Glutamatergic neuron (in vitro differentiated cells): ENCODE measurements at places on chromosomes 16 and 17. TPM values are rescaled to one million over a fixed set of nuclear protein-coding genes. Genes with fewer than 3 reads are reported as not detected.

ENPP7 gene
- total RNA-seq: not detected

DNA sequence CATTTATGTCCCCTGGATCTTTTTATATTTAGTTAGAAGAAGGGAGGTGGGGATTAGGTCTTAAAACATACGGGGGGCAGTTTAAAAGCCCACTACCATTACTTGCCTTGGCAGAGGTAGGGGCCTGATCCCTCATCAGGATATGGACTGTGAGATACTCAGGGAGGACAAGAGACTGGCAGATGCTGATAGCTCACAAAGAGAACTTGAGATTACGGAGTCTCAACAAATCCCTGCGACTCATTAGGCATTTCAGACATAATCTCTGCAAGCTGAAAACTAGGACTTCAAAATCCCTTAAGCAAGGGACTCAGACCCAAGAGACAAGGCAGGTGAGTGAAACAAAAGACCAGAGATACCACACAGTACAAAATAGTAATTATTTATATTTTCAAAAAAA, 23.2 kb downstream of the NXPH3 start:
- H3K27ac ChIP-seq: no peak overlapping the region
- H3K4me3 ChIP-seq: no peak overlapping the region
- no peak for DNase-seq
- peaks cover 20% of the 10 kb centered on the region for H3K4me1 ChIP-seq
- H3K36me3 ChIP-seq: no peaks in the 10 kb centered on the region

- peaks cover 1% of the 10 kb centered on the region for H3K27me3 ChIP-seq
- peaks cover 8% of the 10 kb centered on the region for H3K36me3 ChIP-seq
- H3K4me3 ChIP-seq: no peak overlapping the region
- H3K4me1 ChIP-seq: no peaks in the 10 kb centered on the region
- H3K27ac ChIP-seq: no peak overlapping the region
- DNase-seq: no peak
Observed at GRCh38 chr17:32971171-32971570, 20.5 kb upstream of the SPACA3 start.

GRCh38 chr17:73291260-73291801, 20.5 kb downstream of the CDC42EP4 start:
- H3K4me3 ChIP-seq: no peak overlapping the region
- H3K4me1 ChIP-seq: peaks cover 31% of the 10 kb centered on the region
- no peak overlapping the region for H3K27ac ChIP-seq

KRTAP9-3 gene
- total RNA-seq: not detected

EPN3 gene
- 0.12 TPM for total RNA-seq

- no peaks in the 10 kb centered on the region for H3K36me3 ChIP-seq
- H3K27ac ChIP-seq: no peak overlapping the region
- no peak overlapping the region for H3K4me3 ChIP-seq
- H3K27me3 ChIP-seq: peaks cover 3% of the 10 kb centered on the region
Observed at GRCh38 chr17:81499601-81499970, 13.0 kb downstream of the ACTG1 start.

GRCh38 chr16:57532266-57532625, 4.1 kb downstream of the CCDC102A start:
- H3K4me3 ChIP-seq: peak overlapping the region; percentile 69
- no peaks in the 10 kb centered on the region for H3K36me3 ChIP-seq
- peaks cover 31% of the 10 kb centered on the region for H3K27me3 ChIP-seq
- DNase-seq: no peak
- H3K27ac ChIP-seq: peak overlapping the region; percentile 80
- H3K4me1 ChIP-seq: peaks cover 19% of the 10 kb centered on the region

CBX2 gene
- total RNA-seq: 78.8 TPM

DNA sequence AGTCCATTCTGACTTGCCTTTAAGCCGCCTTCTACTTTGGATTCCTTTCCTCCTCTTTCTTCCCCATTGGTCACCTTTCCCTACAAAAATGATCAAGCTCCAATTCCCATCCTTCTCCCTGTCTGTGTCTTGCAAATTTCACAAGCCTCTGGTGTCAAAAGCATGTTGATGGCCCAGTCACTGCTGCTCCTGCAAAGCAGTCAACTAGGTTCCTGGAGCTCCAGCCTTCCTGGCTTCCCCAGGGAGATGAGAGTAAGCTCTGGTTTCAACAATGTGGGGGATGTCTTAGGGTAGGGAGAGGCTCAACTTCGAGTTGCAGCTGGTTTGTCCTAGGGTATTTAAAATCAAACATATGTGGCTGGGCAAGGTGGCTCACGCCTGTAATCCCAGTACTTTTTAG, 36.1 kb upstream of the HELZ start:
- peak; percentile 22 for DNase-seq
- peak overlapping the region; percentile 21 for H3K4me3 ChIP-seq
- H3K36me3 ChIP-seq: no peaks in the 10 kb centered on the region
- peaks cover 2% of the 10 kb centered on the region for H3K27me3 ChIP-seq

GRCh38 chr17:67385122-67385988, 8.3 kb downstream of the PITPNC1 start:
- no peaks in the 10 kb centered on the region for H3K36me3 ChIP-seq
- peak overlapping the region; percentile 93 for H3K27ac ChIP-seq
- peaks cover 9% of the 10 kb centered on the region for H3K4me1 ChIP-seq
- no peak overlapping the region for H3K4me3 ChIP-seq
- DNase-seq: no peak
- H3K27me3 ChIP-seq: no peaks in the 10 kb centered on the region

GRCh38 chr17:4156750-4157381, 13.9 kb downstream of the CYB5D2 start:
- H3K27ac ChIP-seq: no peak overlapping the region
- H3K36me3 ChIP-seq: peaks cover 3% of the 10 kb centered on the region
- DNase-seq: peak; percentile 36
- H3K4me1 ChIP-seq: peaks cover 4% of the 10 kb centered on the region
- H3K27me3 ChIP-seq: peaks cover 5% of the 10 kb centered on the region

- DNase-seq: no peak
- no peaks in the 10 kb centered on the region for H3K36me3 ChIP-seq
- H3K4me3 ChIP-seq: no peak overlapping the region
- H3K27ac ChIP-seq: no peak overlapping the region
- H3K27me3 ChIP-seq: peaks cover 4% of the 10 kb centered on the region
Observed at GRCh38 chr16:90042946-90043514, 23.8 kb upstream of the DBNDD1 start.

GRCh38 chr16:70158261-70158939, 15.2 kb upstream of the CLEC18C start:
- no peak overlapping the region for H3K4me3 ChIP-seq
- H3K27ac ChIP-seq: no peak overlapping the region
- H3K36me3 ChIP-seq: peaks cover 13% of the 10 kb centered on the region
- H3K27me3 ChIP-seq: peaks cover 4% of the 10 kb centered on the region
- no peak for DNase-seq

GPR139 gene
- not detected for total RNA-seq

DNA sequence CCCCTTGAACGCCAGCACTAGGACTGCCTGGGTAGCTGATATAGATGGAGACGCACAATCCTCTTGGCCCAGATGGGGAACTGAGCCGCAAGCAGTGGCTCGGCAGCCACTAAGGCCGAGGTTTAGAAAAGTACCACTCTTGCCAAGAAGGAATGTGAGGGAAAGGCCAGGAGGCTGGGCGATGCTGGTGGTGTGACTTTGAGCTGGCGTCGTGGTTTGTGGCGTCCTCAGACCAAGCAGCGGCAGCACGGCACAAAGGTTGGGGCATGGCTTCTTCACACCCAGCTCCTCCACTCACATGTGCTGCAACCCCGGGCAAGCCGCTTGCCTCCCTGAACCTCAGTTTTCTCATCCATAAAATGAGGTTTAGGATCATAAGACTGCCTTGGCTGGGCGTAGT, 15.6 kb downstream of the DCAKD start:
- no peak overlapping the region for H3K4me3 ChIP-seq
- DNase-seq: no peak
- peaks cover 4% of the 10 kb centered on the region for H3K4me1 ChIP-seq
- H3K27me3 ChIP-seq: peaks cover 2% of the 10 kb centered on the region

ATP2A3 gene
- total RNA-seq: 97.8 TPM

- no peak overlapping the region for H3K27ac ChIP-seq
- DNase-seq: no peak
- H3K4me3 ChIP-seq: no peak overlapping the region
- H3K36me3 ChIP-seq: no peaks in the 10 kb centered on the region
Observed at GRCh38 chr16:80164966-80165550, 375.7 kb upstream of the DYNLRB2 start.

TLCD3B gene
- 253 TPM for total RNA-seq

SLC47A1 gene
- not detected for total RNA-seq

GRCh38 chr16:87335625-87336433, 18.6 kb upstream of the C16orf95 start:
- DNase-seq: no peak
- H3K27ac ChIP-seq: no peak overlapping the region
- peaks cover 5% of the 10 kb centered on the region for H3K36me3 ChIP-seq
- peaks cover 13% of the 10 kb centered on the region for H3K4me1 ChIP-seq

GRCh38 chr17:51398687-51399086, 138.3 kb downstream of the UTP18 start:
- H3K27me3 ChIP-seq: peaks cover 2% of the 10 kb centered on the region
- no peak overlapping the region for H3K4me3 ChIP-seq
- no peak overlapping the region for H3K27ac ChIP-seq
- no peak for DNase-seq
- H3K4me1 ChIP-seq: no peaks in the 10 kb centered on the region
- H3K36me3 ChIP-seq: no peaks in the 10 kb centered on the region

FBXL16 gene
- total RNA-seq: 85.1 TPM

GRCh38 chr16:67100569-67101310, 9.0 kb upstream of the PHAF1 start:
- H3K4me1 ChIP-seq: peaks cover 5% of the 10 kb centered on the region
- H3K27ac ChIP-seq: no peak overlapping the region
- no peak overlapping the region for H3K4me3 ChIP-seq
- no peaks in the 10 kb centered on the region for H3K36me3 ChIP-seq

DNAH9 gene
- 0.86 TPM for total RNA-seq

DNA sequence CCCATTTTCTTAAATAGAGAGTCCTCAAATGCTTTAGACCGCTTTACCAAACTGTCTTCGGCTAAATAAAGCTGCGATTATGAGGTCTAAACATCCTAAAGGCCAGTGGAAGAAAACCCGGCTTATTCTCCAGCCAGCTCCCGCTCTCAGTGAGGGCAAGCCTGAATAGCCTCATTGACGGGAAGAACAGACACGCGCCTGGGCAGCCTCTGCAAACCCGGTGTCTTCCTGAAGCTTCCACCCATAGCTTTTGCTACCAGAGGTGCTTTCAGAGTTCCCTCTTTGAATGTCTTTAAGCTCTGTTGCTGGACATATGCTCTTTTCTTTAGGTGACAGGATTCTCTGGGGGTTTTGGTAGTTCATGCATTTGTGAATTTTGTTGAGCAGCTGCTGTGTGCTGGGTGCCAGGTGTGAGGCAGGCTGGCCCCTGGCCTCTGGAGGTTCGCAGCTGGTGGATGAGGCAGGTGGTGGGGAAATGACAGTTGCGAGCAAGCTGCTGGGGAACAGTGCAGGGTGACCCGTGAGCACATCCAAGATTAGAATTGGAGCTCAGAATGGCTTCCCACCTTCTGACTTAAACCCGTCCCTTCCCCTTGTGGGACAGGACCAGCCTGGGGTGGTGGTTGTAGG, 44.7 kb downstream of the CRISPLD2 start:
- peaks cover 5% of the 10 kb centered on the region for H3K27me3 ChIP-seq
- no peak overlapping the region for H3K4me3 ChIP-seq
- peaks cover 37% of the 10 kb centered on the region for H3K4me1 ChIP-seq
- H3K27ac ChIP-seq: peak overlapping the region; percentile 86
- no peak for DNase-seq

DNA sequence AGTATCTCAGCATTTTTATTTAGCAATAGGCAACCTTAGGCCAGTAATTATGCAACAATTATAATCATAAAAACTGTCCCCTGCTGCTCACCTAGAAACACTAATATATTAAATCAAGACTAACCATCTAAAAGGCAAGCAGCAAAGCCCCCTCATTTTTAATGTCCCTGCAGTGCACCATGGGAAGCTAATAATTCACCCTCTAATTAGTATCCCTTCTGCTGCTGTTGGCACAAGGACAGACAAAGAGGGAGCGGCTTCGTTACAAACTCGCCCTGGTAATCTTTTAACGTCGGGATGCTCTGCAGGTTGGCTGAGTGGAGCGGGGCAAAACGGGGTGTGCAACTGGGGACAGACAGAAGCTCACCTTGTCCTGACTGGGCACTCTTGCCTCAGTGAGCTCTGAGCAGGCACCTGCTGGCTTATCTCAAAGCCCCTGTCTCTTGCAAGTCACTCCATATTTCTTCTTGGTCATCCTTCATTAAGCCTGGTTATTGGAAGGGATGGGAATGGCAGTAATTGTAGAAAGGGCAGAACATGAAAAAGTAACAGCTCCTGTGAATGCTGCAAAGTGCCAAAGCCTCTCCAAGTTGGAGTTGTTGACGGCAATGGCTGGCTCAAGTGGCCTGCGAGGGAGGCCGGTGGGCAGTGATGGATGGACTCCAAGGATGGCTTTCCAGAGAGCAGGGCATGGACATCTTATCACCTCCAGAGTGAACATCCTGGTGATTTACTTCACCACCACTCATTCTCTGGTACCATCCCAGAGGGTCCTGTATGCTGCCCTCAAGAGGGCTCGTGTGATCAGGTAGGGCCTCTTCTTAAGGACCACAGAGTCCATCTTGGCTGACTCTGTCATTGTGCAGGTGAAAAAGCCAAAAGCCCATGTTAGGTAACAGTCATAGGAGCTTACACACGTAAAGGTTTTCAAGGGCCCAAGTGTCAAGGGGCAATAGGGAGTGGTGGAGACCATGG, 219.6 kb upstream of the N4BP1 start:
- no peak overlapping the region for H3K27ac ChIP-seq
- no peak overlapping the region for H3K4me3 ChIP-seq
- H3K36me3 ChIP-seq: no peaks in the 10 kb centered on the region
- no peak for DNase-seq
- peaks cover 15% of the 10 kb centered on the region for H3K4me1 ChIP-seq
- H3K27me3 ChIP-seq: peaks cover 4% of the 10 kb centered on the region

GRCh38 chr17:4480929-4481898, 17.5 kb upstream of the SPNS2 start:
- H3K27me3 ChIP-seq: peaks cover 5% of the 10 kb centered on the region
- H3K27ac ChIP-seq: no peak overlapping the region
- no peaks in the 10 kb centered on the region for H3K36me3 ChIP-seq
- DNase-seq: no peak
- H3K4me3 ChIP-seq: no peak overlapping the region
- peaks cover 10% of the 10 kb centered on the region for H3K4me1 ChIP-seq

DNA sequence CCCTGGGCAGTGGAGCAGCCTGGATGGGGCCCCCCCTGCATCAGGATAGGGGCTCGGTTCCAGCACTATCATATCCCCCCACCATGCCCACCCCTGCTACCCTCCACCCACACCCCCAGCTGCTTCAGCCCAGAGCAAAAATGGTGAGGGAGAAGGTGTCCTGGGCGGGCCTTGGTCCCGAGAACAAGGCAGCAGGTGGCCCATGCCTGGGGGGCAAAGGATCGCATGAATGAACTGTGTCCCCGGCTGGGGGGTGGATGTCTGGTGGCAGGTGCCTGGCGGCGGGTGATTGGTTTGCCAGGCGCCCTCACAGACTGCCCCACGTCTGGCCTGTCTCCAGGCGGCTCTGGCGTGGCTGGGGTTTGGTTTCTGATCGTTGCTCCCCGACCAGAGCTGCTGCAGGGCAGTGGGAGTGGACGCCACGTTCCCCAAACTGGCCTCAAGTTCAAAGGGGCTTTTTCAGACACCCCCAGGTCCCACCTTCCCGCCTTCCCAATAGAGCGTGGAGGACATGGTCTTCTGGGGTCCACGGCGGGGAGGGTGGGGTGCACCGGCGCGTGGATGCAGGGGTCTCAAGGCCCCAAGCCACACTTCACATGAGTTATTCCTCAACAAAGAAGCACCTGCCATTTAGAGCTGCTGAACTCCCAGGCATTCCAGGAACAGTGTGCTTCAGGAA, 12.6 kb downstream of the UTS2R start:
- H3K4me3 ChIP-seq: no peak overlapping the region
- no peak overlapping the region for H3K27ac ChIP-seq
- H3K36me3 ChIP-seq: no peaks in the 10 kb centered on the region
- no peak for DNase-seq
